Vein endothelial cell (primary cell): ENCODE measurements at places on chromosomes 7 and 10. TPM values are rescaled to one million over a fixed set of nuclear protein-coding genes. Genes with fewer than 3 reads are reported as not detected.

The SRRM3 gene
- 0.67 and 2.6 TPM in 2 replicates for total RNA-seq

The TSPAN14 gene
- total RNA-seq: 135 and 150 TPM in 2 replicates

The UCN3 gene
- total RNA-seq: not detected in 2 replicates

The ABCC2 gene
- total RNA-seq: 0.65 and 0.86 TPM in 2 replicates

The SAMD9L gene
- 7.8 and 18.9 TPM in 2 replicates for total RNA-seq

The ELFN1 gene
- 0.65 and 1.1 TPM in 2 replicates for total RNA-seq

The FFAR4 gene
- total RNA-seq: not detected in 2 replicates

The SPDYE5 gene
- not detected in 2 replicates for total RNA-seq

The TFEC gene
- total RNA-seq: 22.2 and 38.5 TPM in 2 replicates

The CALCR gene
- total RNA-seq: not detected in 2 replicates

The ECHDC3 gene
- total RNA-seq: 1.3 and 11.9 TPM in 2 replicates

The ATRNL1 gene
- under 0.01 and 0.10 TPM in 2 replicates for total RNA-seq

The FOXI2 gene
- total RNA-seq: not detected in 2 replicates

The OR2A42 gene
- total RNA-seq: not detected in 2 replicates

The CYP2E1 gene
- total RNA-seq: 0.76 and 1.3 TPM in 2 replicates

The ADAM12 gene
- 0.65 and 1.1 TPM in 2 replicates for total RNA-seq

The NPTX2 gene
- 1.6 and 3.4 TPM in 2 replicates for total RNA-seq

The AMZ1 gene
- total RNA-seq: not detected in 2 replicates

The PLEKHS1 gene
- total RNA-seq: under 0.01 TPM in 1 of 2 replicates, not detected in the other

The OIT3 gene
- total RNA-seq: 0.19 TPM in 1 of 2 replicates, not detected in the other

The DDX50 gene
- 29.5 and 32.7 TPM in 2 replicates for total RNA-seq

The SPDYE11 gene
- not detected in 2 replicates for total RNA-seq

The RBM20 gene
- total RNA-seq: under 0.01 and 0.10 TPM in 2 replicates

The ITGA8 gene
- total RNA-seq: under 0.01 and 0.57 TPM in 2 replicates

The ACHE gene
- total RNA-seq: 1.1 and 2.0 TPM in 2 replicates

The OR6B1 gene
- total RNA-seq: not detected in 2 replicates

The CCL24 gene
- total RNA-seq: not detected in 2 replicates

The PROSER2 gene
- 10.0 and 11.8 TPM in 2 replicates for total RNA-seq

The STAMBPL1 gene
- total RNA-seq: 1.2 and 4.6 TPM in 2 replicates

The ZNF248 gene
- 5.4 and 6.5 TPM in 2 replicates for total RNA-seq

The SEMA3D gene
- total RNA-seq: 0.57 and 0.98 TPM in 2 replicates

The SLC13A1 gene
- total RNA-seq: not detected in 2 replicates

The RFC2 gene
- total RNA-seq: 22.5 and 30.2 TPM in 2 replicates

The TWIST1 gene
- under 0.01 TPM in 1 of 2 replicates, not detected in the other for total RNA-seq

The AGR3 gene
- total RNA-seq: not detected in 2 replicates

The HEPACAM2 gene
- not detected in 2 replicates for total RNA-seq

The GPR26 gene
- total RNA-seq: not detected in 2 replicates

The ELN gene
- total RNA-seq: 0.29 and 22.5 TPM in 2 replicates

The CYP2C19 gene
- not detected in 2 replicates for total RNA-seq

The EBLN1 gene
- not detected in 2 replicates for total RNA-seq

The FASTK gene
- 63.8 and 83.9 TPM in 2 replicates for total RNA-seq

The COL13A1 gene
- 13.1 and 16.7 TPM in 2 replicates for total RNA-seq

The LRRC4 gene
- 2.3 and 2.9 TPM in 2 replicates for total RNA-seq

The PNLIPRP3 gene
- not detected in 2 replicates for total RNA-seq

The CNPY1 gene
- not detected in 2 replicates for total RNA-seq

The LFNG gene
- total RNA-seq: 10.8 and 22.9 TPM in 2 replicates

The TAF3 gene
- total RNA-seq: 3.6 and 3.8 TPM in 2 replicates

The SKAP2 gene
- 23.5 and 25.8 TPM in 2 replicates for total RNA-seq

The IL2RA gene
- total RNA-seq: not detected in 2 replicates
